NCI-H1092 treated with DMSO at 0.1 percent for 48 hours (cell line): ENCODE measurements at places on chromosomes 4 and X.

DNA sequence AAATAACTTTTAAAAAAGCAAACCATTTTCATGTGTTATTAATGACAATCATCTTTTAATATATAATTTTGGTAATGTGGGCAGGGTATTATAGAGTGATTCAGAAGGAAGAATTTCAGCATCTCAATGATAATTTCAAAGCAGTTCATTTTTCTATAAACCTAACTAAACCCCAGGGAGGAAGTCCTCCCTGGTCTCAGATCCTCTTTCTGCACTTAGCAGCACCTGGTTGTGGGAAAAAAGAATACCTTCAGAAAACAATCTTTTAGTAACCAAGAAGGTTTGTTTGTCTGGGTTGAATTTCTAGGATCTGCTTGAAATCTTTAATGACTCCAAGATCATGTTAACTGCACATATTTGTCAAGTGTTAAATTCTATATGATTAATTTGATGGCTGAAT lies 29.9 kb downstream of the DKK2 start:
- no peak for DNase-seq

DNA sequence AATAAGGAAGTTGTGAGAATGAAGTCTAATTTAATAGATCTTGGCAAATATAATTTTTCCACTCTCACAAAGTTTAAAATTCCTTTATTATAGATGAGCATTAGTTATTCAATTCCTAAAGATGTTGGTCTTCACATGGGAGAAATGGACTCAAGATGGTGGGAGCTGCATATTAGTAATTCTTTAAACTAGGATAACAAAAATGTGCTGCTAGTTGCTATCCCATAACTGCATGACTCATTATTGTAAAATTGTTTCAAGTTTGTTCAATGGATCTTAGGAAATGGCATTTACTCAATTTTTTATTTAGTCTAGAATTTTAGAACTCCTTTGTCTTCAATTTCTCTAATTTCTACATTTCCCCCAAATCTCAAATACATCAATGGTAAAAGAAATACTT lies 155.8 kb downstream of the ATP10D start:
- DNase-seq: no peak

GRCh38 chr4:54675721-54676461 lies 18.1 kb downstream of the KIT start:
- DNase-seq: no peak

GRCh38 chrX:81082649-81083048 lies 119.1 kb downstream of the HMGN5 start:
- no peak for DNase-seq

- no peak for DNase-seq
These were observed 1396.9 kb upstream of the IGFBP7 start for GRCh38 chr4:58507079-58507478.

GRCh38 chr4:91963486-91963885 lies 340.3 kb upstream of the GRID2 start:
- no peak for DNase-seq

GRCh38 chr4:88027611-88028608 lies 20.5 kb downstream of the PKD2 start:
- DNase-seq: no peak

- DNase-seq: no peak
These were observed 17.1 kb downstream of the GK2 start for GRCh38 chr4:79390890-79391289.

- no peak for DNase-seq
These were observed 173.6 kb upstream of the MED14 start for GRCh38 chrX:40908857-40909475.

DNA sequence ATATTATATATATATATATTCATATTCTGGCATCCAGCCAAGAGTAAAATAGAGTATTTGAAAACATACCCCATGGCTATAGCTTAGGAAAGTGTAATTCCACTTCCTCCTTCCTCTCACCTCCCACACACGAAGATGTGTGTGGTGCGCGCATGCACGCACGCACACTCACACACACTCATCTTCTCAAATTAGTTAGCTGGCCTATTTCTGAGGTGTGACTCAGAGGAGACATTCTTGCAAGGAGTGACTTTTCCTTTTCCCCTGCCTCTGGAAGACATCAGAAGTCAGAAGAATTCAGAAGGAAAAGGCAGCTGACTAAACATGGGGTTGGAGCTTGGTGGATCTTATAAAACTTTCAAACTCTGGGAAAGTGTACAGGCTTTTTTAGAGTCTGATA lies 8.8 kb downstream of the ENPEP start:
- DNase-seq: no peak

DNA sequence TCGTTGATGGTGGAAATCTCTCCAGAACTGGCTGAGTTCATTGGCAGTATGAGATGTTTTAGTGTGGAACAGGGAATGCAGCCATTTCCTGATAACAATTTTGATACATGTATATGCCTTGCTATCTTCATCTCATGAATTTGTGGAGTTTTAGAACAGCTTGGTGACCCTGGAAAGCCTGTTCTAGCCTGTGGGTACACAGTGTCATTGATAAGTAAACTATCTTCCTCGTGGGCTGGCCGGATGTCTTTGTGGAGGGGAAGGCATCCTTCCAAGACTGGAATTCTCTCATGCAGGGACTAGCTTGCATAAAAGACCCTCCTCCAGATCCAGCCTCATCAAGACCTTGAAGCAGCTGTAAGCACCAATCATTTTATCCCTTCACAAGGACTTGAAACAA lies 40.2 kb upstream of the NUDT10 start:
- DNase-seq: no peak

- DNase-seq: no peak
These were observed 3.4 kb downstream of the CPLX1 start for GRCh38 chr4:822361-823175.

- no peak for DNase-seq
These were observed 7.5 kb upstream of the LHFPL1 start for GRCh38 chrX:112687189-112687691.

DNA sequence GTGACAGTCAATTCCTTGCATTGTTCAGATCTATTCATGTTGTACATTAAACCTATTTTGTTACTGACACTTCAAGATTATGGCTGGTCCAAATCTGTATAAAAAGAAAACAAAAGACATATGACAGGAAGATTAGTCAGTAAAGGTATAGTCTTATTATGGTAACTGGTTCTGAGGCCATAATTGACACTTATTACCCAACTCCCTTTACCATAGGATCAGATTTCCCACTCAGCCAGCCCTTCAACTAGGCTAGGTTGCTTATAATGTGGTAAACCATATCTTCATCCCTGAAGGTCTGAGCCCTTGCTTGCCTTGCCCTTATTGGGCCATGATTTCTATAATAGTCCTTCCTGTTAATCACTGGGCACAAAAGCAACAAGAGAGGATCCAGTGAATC lies 289.6 kb downstream of the CXXC4 start:
- DNase-seq: no peak
